ENCODE measurements at places on chromosomes 5 and 9.

DNA sequence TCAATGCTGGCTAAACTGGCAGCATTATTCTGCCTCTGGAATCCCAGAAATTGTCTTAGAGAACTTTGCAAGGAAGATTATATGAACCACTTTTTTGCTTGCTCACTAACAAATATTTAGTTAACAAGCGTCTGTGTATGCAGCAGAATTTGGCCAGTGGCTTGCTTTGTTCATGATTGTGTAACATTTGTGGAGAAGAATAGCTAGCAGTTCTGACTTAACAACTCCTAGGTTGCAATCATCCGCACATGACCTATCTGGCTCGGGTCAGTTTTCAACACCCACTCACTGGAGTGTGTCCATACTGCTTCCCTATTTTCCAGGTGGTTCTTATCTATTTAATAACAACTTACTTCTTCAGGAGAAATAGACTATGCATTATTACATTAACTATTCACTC lies 98.5 kb downstream of the SNX18 start:
- peak; percentile 94 for DNase-seq

DNA sequence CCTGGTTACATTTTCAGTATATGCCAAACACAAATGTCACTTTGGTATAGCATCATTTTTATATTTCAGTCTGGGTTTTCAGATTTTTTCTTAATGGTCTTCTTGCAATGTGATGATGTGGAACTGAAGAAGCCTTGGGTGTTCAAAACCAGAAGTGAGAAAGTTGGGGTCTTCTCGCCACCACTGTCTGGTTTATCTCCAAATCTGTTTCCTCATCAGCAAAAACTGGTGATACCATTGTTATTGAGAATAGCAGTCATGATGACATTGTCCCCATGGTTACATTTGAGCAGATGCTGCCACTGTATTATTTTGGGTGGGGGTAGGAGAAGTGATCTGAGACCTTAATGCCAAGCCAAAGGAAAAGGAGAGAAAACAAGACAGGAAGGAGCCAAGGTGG lies 85.9 kb upstream of the MAP3K1 start:
- no peak for DNase-seq

- no peak for DNase-seq
These were observed 248.0 kb upstream of the PTGER4 start for GRCh38 chr5:40431734-40432133.

DNA sequence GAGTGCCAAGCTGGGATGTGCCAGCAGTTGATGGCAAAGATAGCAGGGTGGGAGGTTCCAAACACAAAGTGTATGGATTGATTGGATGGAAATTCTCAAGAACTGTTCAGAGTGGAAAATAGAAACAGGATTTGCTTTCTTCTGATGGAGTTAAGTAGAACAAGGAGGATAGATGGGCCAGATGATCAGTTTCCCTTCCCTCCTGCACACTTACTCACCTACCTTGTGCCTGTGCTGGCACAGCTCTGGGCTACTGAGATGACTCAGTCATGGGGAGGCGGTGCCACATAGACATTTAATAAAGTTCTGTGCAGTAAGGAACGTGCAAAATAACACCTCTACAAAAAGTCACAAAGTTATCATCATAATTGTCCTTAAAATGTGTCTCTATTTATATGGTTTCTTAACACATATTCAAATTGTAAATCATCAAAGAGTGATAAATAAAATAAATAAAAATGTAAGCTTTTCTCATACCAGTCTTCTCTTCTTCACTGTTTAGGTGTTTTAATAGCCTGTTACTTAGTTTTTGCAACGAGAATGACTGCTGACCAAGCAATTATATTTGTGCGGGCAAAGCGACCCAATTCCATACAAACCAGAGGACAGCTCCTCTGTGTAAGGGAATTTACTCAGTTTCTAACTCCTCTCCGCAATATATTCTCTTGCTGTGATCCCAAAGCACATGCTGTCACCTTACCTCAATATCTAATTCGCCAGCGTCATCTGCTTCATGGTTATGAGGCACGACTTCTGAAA lies 12.7 kb downstream of the PTPDC1 start:
- DNase-seq = no peak

- no peak for DNase-seq
These were observed 147.9 kb upstream of the VCAN start for GRCh38 chr5:83323557-83324180.

- DNase-seq = no peak
These were observed 123.7 kb downstream of the ATG10 start for GRCh38 chr5:82095536-82095935.

GRCh38 chr9:69975681-69976080 lies 68.0 kb upstream of the MAMDC2 start:
- DNase-seq = no peak

GRCh38 chr5:148759101-148759500 lies 67.3 kb upstream of the ADRB2 start:
- peak; percentile 64 for DNase-seq

DNA sequence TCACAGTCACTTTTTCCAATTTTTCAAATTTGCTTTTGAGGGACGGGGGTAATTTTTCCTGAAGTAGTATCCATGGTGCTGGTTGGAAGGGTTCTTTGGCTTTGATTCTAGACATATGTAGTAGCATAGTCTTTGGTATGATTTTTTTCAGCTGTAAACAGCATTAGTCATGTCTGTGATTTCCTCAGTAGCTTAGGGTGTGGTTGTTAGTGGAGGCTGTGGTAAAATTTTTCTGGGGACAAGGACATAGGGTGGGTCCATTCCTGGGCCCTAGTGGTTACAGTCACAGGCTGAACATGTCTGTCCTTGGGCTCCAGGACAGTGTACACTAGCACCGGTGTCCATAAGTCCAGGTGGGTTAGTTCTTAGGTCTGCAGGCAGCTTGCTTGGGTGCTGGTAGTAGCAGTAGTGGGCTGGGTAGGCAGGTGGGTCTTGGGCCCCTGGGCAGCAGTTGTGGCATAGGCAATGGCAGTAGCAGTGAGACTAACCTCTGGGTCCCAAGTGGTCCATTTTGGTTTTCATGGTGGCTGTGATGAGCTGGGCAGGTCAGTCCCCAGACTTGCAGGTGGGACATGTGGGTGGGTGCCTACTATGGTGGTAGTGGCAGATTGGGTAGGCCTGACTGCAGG lies 100.0 kb upstream of the CXCL14 start:
- no peak for DNase-seq

DNA sequence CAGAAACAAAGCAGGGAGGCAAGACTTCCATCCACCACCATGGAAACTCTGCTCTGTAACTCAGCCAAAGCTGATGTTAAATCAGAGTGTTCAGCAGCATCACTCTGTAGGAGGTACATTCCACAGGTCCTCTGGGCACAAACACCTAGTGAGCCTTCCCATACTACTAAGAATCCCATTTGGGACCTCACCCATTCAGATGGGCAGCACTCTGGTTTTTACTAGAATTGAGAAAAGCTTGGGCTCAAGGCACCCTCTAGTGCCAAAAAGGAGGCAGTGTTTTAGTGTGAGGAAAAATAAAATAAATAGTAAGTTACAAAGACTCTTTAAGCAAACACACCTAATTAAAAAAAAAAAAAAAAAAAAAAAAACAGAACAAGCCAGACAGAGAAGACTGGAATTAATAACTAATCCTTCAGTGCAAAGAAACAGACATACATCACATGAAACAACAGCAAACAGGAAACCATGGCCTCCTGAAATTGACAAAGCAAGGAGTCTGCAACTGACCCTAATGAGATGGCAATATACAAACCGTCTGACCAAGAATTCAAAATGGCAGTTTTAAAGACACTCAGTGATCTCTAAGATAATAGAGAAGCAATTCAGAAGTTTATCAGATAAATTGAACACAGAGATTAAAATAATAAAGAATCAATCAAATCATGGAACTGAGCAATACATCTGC lies 159.5 kb downstream of the GNA14 start:
- no peak for DNase-seq

- no peak for DNase-seq
These were observed 71.3 kb upstream of the CXCL14 start for GRCh38 chr5:135650081-135650480.

DNA sequence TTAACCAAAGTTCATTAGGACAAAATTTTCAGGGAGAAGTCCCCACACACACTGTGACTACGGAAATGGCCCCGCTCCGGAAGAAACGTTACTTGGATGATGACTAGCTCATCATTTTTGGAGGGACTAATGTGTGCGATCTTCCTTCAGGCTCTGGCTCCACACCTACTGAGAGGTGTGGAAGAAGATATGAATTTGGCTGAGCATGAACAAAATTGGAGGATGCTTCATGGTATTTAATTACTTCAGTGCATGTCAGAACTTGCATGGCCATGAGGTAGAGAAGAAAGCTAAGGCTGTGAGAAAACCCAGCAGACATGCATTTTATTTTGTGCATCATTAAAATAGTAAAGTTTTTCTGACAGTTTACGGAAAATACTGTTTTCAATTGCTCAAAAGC lies 202.1 kb upstream of the TLE4 start:
- DNase-seq = no peak

- peak; percentile 76 for DNase-seq
These were observed 207.2 kb downstream of the ENC1 start for GRCh38 chr5:74433255-74433895.

DNA sequence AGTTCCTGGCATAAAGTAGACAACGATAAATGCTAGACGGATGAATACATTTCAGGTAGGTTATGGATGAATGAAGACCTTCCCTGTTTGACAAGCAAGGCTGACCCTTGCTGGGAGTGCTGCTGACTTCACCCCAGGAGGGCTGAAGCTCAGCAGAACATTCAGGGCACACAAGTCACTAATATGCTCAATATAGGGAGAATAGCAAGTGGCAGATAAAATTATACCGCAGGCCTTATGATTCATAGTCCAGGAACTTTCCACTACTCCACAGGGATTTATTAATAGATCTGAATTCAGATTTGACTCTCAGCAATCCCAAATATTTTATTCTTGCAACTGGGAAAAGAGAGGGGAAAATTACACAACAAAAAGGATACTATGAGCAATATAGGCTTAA lies 38.2 kb upstream of the GRAMD2B start:
- no peak for DNase-seq

GRCh38 chr5:57878301-57878722 lies 395.7 kb upstream of the ACTBL2 start:
- no peak for DNase-seq

DNA sequence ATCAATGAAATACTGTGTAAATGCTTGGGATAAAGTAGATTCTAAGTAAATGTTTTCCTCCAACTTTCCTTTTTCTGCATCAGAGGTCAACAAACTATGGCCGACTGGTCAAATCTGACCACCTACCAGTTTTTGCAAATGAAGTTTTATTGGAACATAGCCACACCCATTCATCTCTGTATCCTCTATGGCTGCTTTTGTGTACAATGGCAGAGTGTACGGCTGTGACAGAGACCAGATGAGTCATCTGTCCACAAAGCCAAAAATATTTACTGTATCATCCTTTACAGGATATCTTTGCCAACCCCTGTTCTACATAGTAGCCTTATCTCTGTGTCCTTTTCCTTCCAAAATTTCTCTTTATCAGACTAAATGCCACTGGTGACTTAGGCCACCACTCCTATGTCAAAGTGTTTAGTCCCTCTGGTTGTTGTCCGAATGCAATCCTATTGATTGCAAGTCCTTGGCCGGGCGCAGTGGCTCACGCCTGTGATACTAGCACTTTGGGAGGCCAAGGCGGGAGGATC lies 218.4 kb upstream of the KLF4 start:
- no peak for DNase-seq

- DNase-seq = no peak
These were observed 172.8 kb downstream of the ERCC6L2 start for GRCh38 chr9:96048104-96048955.

- no peak for DNase-seq
These were observed 127.9 kb upstream of the TARS1 start for GRCh38 chr5:33312571-33313549.

DNA sequence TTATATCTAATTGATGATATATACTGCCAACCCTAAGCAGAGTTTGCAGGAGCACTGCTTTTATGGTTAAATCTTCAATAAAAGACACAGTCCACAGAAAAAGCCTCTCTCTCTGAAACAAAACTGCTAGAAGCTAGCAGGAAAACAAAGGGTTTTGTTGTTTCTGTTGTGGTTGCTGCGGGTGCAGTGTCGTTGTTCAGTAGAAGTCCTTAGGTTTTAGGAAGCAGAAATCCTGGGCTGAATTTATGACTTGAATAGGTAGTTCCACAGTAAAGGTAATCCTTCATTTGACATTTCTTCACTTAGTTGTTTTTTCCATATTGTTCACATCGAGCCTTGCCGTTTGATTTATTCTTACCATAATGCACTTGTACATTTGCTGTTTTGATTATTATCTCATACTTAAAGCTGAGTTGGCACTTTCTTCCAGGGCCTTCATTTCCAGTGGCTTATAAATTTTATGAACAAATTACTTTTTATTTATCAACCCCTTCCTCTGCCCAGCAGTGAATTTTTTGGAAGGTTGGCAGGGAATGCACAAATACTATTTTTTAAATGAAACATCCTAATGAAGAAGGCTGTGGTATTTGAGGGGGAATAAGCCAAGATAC lies 209.6 kb upstream of the SLC30A5 start:
- no peak for DNase-seq

GRCh38 chr5:117463881-117464570 lies 889.4 kb upstream of the SEMA6A start:
- no peak for DNase-seq

GRCh38 chr5:120388016-120388781 lies 75.9 kb upstream of the PRR16 start:
- DNase-seq = peak; percentile 90

DNA sequence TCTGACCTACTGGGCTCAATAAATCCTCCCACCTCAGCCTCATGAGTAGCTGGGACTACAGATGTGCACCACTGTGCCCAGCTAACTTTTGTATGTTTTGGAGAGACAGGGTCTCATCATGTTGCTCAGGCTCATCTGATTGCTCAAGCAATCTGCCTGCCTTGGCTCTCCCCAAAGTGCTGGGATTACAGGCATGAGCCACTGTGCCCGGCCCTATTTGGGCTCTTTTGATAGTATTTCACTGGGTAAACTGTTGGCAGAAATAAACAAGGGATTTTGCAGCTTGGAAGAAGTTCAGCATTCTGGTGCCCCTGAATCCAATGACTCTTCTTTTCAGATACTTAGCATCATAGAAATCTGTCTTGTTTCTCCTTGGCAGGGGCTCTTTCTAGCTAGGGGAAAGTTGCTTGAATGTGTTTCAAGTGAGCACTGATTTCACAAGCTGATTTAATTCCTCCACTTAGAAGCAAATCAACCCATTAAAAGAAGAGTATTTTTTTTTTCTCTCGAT lies 146.8 kb downstream of the PAPPA start:
- no peak for DNase-seq

DNA sequence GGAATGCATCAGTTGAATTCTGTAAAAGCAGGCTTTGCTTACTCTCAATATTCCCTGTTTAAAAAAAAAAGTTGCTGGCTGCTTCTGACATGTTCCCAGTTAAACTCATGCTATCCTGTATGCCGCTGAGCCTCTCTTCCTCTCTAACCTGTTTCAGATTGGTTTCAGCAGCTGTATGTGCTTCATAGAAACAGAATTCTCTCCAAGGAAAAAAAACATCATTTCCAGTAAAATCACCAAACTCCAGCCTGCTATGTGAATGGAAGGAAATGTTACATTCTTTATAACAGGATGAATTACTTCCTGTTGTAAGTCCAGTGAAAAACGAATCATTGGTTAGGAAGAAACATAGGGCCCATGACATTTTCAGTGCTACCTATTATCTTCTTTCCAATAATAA lies 25.7 kb upstream of the KCNV2 start:
- DNase-seq = no peak
